Lung microvascular endothelial cell (primary cell): ENCODE measurements at places on chromosomes 12 and 14. TPM values are rescaled to one million over a fixed set of nuclear protein-coding genes. Genes with fewer than 3 reads are reported as not detected.

GRCh38 chr14:36019126-36019525, 157.4 kb downstream of the PTCSC3 start:
- no peak for DNase-seq

Gene NTN4
- 216 and 678 TPM in 2 replicates for total RNA-seq

GRCh38 chr12:124449623-124450375, 117.6 kb downstream of the NCOR2 start:
- no peak for DNase-seq

GRCh38 chr12:47820631-47821345, 1.1 kb upstream of the HDAC7 start:
- DNase-seq = peak; percentile 93

Gene RAB15
- 4.6 and 6.5 TPM in 2 replicates for total RNA-seq

DNA sequence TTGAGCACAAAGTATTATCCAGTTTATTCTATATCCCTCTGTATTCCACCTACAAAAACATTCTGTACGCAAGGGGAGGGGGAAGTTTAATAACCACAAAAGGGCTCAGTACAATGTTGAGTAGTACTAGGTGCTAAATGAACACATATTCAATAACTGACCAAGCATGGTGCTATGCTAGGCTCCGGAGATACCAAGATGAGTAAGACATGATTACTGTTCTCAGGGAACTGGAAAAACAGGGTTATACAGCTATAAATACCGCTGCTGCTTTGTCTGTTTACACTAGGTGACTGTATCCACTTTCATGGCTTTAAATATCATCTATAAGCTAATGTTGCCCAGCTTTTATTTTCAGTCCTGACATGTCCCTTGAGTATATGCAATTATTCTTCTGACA, 135.8 kb downstream of the INSM2 start:
- peak; percentile 42 for DNase-seq

Gene OR6C2
- total RNA-seq = not detected in 2 replicates

GRCh38 chr12:90323217-90323616, 614.6 kb upstream of the ATP2B1 start:
- DNase-seq = no peak

DNA sequence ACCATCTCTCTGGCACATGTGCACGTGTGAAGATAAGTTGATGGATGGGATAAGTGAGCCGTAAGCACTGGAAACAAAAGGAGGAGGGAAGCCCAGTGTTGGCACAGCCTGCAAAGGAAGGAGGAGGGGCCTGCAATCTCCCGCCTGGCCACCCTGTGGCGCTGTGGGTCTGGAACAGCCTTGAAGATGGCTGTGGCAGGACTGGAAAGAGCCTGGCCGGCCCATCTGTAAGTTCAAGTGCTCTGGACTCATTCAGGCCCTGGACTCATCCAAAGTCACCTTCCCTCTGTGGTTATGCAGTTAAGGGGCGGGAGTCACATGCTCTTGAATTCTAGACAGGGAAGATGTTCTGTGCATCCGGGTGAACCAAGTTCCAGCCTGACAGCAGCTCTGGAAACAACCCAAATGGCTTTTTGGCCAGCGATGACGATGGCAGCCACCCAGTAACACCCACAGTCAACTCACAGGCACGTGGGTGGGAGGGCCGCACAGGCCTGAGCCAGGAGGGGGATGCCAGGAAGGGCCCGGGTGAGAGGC, 50.4 kb downstream of the CHGA start:
- DNase-seq = peak; percentile 52

DNA sequence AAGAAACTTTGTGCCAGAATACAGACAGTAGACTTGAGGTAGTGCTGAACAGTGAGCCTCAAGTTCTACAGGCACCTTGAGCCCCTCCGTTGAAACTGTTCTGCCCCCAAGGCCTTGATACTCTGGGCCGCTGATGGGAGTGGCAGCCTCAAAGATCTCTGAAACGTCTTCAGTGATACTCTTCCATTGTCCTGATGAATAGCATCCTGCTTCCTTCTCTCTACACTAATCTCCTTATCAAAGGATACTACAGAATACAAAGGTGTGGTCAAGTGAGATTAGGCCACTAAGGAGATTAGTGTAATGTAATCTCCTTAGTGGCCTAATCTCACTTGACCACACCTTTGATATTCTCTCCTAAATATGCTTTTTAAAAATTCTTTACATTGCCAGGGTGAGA, 419.8 kb upstream of the SEL1L start:
- no peak for DNase-seq

- no peak for DNase-seq
These were observed 229.9 kb downstream of the SNAPC1 start for GRCh38 chr14:61992139-61992538.

Gene CCND2
- total RNA-seq = 80.6 and 141 TPM in 2 replicates

DNA sequence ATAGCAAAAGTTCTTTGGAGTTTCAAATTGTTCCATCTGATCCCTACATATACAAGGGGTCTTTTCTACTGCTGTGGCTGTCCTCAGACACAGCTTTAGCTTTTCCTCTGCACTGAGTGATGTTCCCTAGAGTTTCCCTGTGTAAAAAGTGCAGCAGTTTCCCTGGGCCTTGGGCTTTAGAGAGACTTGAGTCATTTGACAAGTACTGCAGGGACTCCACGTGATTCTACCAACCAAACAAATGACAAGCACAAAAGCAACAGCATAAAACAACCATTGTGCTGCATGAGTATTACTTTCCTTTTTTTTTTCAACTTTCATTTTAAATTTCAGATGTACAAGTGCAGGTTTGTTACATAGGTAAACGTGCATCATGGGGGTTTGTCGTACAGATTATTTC, 272.8 kb downstream of the PDZRN4 start:
- no peak for DNase-seq

DNA sequence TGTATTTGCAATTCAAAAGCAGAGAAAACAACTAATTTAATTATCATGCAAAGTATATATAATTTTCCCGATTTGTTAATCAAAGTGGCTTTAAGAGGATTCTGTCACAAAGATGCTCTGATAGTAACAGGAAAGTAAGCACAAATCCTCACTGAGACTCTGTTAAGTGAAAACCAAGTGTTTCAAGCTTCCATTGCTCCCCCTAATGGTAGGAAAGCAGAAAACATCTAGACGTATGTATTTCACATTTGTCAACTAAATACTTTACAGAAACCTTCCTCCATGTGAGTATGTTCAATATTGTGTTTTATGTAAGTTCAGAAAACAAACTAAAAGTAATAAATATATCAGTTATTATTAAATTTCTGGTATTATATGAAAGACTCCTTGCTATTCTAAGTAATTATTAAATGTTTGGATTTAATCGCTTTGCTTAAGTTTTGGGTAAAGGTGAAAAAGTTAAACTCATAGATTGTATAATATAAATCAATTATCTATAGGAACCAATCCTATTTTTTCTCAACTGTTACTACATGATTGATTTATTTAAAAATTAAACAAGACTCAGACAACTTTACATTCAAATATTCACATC, 1.5 kb upstream of the NTS start:
- DNase-seq = peak; percentile 74

- DNase-seq = no peak
These were observed 129.7 kb downstream of the PAX9 start for GRCh38 chr14:36791402-36791801.

DNA sequence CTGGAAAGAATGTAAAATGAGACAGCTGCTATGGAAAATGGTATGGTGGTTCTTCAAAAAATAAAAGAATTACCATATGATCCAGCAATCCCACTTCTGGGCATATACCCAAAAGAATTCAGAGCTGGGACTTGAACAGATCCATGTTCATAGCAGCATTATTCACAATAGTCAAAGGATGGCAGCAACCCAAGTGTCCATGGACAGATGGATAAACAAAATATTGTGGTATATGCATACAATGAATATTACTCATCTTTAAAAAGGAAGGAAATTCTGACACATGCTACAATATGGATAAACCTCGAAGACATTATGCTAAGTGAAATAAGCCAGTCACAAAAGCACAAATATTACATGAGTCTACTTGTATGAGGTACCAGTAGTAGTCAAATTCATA, 9.1 kb downstream of the RAB2B start:
- peak; percentile 96 for DNase-seq

Gene HOTAIR
- not detected in 2 replicates for total RNA-seq

Gene CRIP1
- total RNA-seq = 0.44 TPM in 1 of 2 replicates, not detected in the other

DNA sequence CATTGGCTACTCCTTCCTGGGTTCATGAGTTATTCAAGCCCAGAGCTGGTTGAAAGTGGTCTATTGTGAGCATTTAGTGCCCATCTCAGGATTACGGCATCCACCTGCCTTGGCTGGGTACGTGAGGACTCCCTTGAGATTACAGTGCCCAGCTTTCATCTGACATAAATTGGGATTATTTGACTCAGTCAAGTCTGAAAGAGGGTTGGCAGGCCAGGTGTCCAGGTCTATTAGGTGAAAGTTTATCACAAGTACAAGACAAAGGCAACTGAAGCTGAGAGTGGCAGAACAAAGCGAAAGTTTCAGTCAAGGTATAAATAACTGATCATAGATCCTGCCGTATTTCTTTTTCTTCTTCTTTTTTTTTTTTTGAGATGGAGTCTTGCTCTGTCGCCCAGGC, 84.6 kb upstream of the ATF7IP start:
- DNase-seq = no peak

DNA sequence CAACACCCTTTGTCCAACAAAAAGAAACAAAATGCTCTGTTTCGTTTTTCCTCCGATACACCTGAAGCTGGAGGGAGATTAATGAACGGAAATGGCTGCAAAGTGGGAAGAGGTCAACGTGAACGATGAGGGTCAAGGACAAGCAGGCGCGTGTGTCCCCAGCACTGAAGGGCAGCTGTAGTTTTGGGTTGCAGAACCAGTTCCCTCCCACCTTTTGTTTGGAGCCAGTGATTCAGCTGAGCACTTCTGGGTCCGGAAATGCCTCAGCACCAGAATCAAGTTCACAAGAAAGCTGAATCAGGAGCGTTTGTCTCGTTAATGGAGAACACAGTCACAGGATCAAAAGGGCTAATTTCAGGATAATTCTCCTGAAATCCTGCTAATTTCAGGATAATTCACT, 51.1 kb upstream of the PWP1 start:
- no peak for DNase-seq

Gene CARMIL3
- total RNA-seq = under 0.01 TPM in 1 of 2 replicates, not detected in the other

Gene DAO
- total RNA-seq = not detected in 2 replicates

DNA sequence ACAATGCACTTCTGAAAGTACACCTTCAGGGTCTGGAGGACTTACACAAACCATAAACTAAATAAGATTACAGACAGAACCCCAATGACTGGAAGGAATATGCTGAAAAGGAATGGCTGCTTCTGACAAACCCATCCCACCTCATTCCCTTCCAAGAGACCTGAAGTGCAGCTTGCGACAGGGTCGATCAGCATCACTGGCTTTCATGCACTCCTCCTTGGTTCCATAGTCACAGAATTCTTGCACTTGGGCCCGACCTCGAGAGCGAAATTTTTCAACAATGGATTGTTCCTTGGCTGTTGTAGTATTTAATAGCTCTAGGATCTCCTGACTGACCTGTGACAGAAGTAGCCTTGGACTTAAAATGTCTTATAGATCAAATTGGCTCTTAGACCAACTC, 9.6 kb downstream of the METTL3 start:
- no peak for DNase-seq

Gene TMEM263
- 37.3 and 37.5 TPM in 2 replicates for total RNA-seq

Gene SIX6
- not detected in 2 replicates for total RNA-seq

- DNase-seq = peak; percentile 31
These were observed 530 bp downstream of the ARL1 start for GRCh38 chr12:101407049-101407435.

DNA sequence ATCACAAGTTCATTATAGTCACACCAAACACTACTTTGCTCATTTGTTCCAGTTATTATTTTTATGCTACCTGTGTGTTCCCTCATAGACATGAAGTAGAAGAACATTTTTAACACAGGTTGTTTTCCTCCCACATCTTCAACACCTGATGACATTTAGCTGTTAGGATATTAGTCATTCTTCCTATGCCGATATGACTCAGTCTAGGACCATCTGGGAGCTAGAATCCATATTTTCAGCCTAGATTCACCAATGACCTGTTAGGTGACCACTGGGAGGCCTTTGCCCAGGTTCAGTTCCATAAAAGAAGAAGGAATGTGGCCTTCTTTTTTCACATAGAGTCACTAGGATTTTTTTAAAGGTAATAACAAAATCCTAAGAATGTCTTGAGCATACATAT, 222.8 kb downstream of the C12orf42 start:
- no peak for DNase-seq

Gene TAMALIN
- total RNA-seq = 17.9 and 26.4 TPM in 2 replicates
